ENCODE measurements at places on chromosomes 12 and 14. TPM values are rescaled to one million over a fixed set of nuclear protein-coding genes. Genes with fewer than 3 reads are reported as not detected.

Gene A2M
- 569 TPM for total RNA-seq

Gene SPIC
- total RNA-seq, result not detected

Gene KRT75
- total RNA-seq, result not detected

Gene CYP27B1
- not detected for total RNA-seq

Gene WNT1
- not detected for total RNA-seq

Gene ANAPC7
- 31.8 TPM for total RNA-seq

Gene TMTC1
- total RNA-seq, result 37.1 TPM

Gene MAP3K9
- total RNA-seq, result 1.6 TPM

Gene SLCO1B3
- total RNA-seq, result not detected

Gene FSCB
- total RNA-seq, result not detected

DNA sequence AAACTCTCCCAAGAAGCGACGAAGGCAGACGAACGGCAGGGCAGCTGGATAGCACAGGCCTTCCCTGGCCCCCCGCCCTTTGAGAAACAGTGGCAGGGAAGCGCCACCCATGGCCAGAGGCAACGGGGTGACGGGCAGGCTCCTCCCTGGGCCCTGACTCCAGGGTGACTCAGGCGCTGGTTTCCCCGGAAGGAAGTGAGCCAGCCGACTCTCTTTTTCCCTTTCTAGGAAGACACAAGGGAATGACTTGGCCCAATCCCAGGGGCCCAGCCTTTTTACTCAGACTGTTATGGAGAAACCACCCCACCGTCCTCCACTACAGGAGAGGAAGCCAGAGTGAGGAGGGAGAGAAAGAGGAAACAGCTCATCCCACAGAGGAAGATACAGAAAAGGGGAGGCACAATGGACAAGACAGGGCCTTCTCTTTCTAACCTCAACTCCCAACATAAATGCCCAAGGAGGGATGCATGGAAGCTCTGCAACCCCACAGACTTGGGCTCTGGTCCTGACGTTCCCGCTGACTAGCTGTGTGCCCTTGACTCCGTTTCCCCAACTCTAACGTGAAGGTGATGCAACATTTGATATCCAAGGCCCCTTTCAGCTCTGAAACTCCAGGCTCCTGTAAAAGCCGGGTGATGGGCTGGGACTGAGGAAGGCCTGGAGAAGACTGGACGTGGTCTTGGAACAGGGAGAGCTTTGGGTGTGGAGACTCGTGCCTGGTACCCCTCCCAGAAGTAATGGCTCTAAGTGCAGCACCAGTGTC, 27.9 kb downstream of the ACTN1 start:
- peak; percentile 82 for DNase-seq

DNA sequence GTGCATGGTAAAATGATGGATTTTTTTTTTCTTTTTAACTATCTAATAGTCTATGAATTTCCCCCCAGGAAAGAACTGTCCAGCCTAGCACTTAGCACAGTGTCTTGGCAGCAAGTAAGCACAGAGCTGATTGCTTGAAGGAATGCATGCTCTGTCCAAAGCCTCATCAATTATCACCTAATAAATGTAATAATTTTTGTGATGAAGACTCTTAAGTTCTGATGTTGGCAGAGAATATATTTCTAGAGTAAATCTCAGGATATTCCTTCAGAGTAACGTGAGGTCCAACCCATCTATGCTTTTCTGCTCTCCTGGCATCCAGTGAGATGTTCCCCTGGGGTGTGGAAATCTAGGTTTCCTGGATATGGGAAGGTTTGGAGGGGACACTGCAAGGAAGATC, 152.4 kb downstream of the TMX1 start:
- no peak for DNase-seq

- DNase-seq, result no peak
These were observed 89.8 kb downstream of the KIF26A start for GRCh38 chr14:104228221-104228620.

DNA sequence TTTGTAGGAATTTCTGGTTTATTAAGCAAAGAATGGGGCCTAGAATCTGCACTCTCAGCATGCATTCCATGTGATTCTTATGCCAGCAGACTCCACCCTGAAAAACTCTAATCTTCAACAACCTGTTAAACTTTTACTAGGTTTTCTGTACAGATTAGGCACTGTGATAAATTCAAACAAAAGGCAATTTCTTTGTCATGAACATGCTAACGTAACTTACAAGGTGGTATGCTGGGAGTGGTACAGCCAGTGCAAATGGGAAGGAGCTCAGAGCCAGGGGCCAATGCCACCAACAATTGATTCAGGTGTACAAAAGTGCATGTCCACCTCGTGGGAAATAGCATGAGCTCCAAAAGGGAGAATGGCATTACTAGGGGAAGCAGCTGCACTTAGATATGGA, 83.0 kb downstream of the PPFIBP1 start:
- DNase-seq, result no peak

GRCh38 chr12:1122786-1123185, 131.8 kb downstream of the ERC1 start:
- no peak for DNase-seq

DNA sequence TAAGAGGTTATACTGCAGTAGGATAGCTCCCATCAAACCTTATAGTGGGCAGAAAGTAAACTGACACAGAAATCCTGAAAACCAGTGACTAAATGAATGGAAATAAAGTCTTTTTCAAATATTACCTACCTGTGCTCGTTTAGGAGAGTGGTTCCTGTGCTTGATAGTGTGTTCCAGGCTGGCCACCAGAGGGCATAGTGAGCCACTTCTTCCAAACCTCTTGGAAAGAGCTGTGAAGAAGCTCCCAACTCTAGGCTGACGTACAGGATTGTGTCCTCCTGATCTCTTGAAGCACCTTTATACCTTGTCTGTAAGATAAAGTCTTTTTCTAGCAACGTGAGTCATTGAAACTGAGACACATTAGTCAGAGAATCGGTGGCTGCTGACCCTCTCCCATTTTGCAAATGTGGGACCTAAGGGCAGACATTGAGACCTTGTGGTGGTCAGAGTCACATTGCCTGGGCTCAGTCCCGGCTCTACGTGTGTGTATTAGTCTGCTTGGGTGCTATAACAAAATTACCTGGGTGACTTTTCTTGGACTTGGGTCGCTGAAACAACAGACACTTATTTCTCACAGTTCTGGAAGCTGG, 17.6 kb downstream of the TDP1 start:
- DNase-seq, result peak; percentile 73

DNA sequence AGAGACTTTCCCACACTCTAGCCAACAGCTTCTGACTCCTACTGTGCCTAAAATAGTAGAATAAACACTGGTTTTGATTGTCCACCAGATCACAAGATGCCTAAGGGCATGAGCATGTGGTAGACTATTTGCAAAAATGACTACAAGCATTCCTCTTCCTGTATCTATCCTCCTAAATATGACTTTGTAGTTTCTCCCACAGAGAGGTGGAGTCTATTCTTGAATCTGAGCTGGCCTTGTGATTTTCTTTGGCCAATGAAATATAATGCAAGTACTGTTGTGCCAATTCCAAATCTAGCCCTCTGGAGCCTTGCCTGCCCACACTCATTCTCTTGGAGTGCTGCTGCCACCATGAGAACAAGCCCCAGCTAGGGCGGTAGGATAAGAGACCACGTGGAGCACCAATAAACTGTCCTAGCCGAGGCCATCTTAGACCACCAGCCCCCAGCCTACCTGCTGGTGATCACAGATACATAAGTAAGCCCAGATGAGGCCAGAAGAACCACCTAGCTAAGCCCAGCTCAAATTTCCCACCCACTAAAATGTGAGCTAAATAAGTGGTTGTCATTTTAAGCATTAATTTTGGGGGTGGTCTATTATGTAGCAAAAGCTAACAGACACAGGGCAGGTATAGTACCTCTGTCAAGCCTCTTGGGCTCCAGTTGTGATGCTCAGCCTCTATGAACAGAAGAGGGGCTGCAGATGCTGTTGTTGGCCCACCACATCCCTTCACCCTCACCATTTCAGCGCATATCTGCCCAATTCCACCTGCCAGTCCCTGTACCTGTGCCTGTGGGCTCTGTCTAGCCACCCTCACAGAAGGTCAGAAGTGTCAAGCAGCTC, 17.9 kb downstream of the ZFP36L1 start:
- no peak for DNase-seq

GRCh38 chr14:51540364-51540763, 111.3 kb upstream of the FRMD6 start:
- DNase-seq, result no peak

DNA sequence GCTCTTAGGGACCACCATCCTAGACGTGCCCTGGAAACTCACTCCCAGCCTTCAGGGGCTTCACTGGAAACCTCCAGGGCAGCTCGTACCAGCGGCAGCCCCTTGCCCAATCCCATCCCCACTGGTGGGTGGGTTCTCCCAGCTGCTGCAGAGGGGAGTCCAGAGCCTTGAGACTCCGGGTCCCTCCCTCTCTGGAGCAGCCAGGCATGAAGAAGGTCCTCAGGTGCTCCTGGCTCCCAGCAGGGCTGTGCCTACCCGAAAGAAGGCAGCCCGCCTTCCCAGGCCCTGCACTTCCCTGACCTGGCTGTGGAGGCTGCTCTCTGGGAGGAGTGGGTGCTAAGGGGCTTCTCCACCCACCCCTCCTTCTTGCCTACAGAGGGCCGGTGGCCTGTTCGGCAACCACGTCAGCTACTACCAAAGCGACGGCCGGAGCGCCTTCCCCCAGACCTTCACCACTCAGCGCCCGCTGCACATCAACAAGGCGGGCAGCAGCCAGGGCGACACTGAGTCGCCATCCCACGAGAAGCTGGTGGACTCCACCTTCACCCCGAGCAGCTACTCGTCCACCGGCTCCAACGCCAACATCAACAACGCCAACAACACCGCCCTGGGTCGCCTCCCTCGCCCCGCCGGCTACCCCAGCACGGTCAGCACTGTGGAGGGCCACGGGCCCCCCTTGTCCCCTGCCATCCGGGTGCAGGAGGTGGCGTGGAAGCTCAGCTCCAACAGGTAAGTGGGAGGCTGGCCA, 115.5 kb upstream of the FKBP4 start:
- no peak for DNase-seq

- DNase-seq, result no peak
These were observed 35.9 kb upstream of the EGLN3 start for GRCh38 chr14:33986804-33987203.

DNA sequence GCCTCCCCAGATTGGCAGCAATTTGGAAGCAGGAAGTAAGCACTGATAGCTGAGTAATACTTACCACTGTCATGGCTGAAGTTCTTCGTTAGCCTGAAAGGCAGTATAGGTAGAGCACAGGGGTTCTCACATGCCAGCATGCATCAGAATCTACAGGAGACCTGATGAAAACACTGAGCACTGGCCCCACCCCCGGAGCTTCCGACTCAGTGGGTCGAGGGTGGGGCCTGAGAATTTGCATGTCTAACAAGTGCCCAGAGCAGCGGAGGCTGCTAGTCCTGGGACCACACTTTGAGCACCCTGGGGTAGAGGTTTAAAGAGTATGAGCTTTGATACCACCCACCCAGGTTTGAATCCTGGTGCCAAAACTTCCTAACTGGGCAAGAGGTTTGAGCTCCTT, 89.6 kb downstream of the FBXW8 start:
- no peak for DNase-seq

GRCh38 chr14:39884091-39884490, 451.9 kb upstream of the FBXO33 start:
- DNase-seq, result no peak

DNA sequence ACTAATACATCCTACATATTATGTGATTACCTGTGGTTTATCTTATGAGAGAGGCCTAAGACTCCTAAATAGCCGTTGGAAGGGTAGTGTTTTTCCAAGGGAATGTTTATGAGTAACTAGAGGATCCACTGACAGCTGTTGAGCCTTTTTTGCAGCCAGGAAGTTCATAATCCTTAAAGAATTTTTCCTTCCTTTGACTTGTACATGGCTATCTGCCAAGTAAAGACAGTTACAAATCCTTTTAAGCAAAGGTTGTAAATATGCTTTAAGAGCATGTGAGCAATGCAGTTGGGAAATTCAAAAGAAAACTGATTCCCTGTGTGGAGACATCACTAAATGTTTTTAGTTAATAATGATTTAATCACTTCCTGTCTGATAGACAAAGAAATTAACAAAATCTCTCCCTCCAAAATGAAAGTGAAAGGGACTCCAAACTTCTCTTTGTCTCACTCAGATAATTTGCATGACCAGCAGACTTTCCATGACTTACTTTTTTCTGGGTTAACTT, 333.8 kb downstream of the PDZRN4 start:
- DNase-seq, result no peak

DNA sequence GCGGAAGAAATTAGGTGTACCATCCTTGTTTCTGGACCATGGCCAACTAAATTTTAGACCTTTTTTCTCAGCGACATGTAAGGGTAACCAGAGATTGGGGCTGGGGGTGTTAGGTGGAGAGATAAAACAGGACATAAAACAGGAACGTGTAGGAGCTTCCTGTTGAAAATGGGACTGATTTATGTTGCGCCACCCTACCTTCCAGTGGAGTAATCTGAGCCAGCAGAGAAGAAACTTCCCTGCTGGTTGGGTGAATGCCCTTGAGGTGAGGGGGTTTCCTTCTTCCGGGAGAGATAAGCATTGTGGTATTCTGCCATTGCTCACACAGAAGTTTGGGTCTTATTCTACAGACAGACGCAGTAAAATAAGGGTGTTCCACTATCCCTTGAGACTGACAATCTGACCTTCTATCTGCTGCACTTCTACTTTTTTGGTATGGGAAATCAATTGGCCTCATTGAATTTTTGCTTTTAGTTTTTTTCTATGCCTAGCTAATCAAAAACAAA, 417.6 kb downstream of the PCNX1 start:
- no peak for DNase-seq

- no peak for DNase-seq
These were observed 12.2 kb upstream of the SPTB start for GRCh38 chr14:64891839-64892375.

DNA sequence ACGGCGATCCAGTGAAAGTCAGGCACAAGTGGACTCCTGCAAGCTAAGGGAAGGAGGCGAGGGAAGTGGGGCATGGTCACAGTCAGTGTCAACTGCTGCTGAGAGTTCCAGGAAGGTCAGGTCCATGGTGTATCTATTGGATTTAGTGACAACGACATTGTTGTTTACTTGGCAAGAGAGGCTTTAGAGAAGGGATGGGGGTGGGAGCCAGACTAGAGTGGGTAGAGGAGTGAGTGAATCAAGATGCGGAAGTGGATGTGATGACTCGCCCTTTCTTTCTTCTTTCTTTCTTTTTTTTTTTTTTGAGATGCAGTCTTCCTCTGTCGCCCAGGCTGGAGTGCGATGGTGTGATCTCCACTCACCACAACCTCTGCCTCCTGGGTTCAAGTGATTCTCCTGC, 12.5 kb downstream of the P2RX7 start:
- no peak for DNase-seq

DNA sequence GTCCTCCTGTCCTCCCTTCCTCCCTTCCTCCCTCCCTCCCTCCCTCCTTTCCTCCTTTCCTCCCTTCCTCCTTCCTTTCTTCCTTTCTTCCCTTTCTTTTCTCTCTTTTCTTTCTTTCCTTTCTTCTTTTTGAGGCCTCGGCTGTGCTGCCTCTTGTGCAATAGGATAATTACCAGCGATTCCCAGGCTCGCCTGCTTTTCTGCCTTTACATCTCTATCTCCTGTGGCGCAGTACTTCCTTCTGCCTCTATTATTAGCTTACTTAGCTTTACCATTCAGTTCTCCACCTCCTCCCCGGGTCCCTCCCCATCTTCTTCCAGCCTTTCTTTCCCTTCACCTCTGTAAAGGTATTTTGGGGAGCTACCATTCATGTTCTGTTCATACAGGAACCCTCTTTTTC, 19.9 kb downstream of the ETV6 start:
- no peak for DNase-seq

GRCh38 chr14:30581283-30581625, 22.3 kb downstream of the G2E3 start:
- DNase-seq, result no peak
